Kidney capillary endothelial cell (primary cell): ENCODE measurements at places on chromosomes 12 and 14.

GRCh38 chr12:685388-685787 lies 22.1 kb upstream of the NINJ2 start:
- peak; percentile 12 for DNase-seq

DNA sequence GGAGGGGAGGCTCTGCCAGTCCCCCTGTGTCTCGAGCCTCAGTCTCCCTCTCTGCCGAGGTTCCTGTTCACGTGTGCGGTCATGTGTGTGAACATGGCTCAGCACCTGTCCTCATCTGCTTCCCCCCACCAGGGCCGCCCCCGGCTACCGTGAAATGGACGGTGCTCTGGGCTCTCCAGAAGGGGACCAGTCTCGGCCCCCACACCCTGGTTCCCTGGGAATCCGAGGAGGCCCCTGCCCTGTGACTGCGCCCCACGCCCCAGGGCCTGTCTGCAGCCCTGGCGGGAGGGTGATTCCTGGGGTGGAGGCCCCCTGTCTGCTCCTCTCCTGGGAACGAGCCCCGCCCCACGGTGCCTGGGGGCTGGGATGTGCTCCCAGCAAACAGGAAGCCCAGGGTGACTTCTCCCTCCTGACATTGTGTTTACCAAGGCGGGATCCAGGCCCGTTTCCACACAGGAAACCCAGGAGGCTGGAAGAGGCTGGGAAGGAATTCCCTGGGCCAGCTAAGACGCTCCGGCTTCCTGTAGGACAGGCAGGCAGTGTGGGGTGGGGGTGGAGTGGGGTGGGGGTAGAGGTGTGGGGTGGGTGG lies 46.6 kb downstream of the KIF26A start:
- DNase-seq, result peak; percentile 93

- DNase-seq, result no peak
Observed at GRCh38 chr14:90308561-90308960, 23.2 kb downstream of the NRDE2 start.

- DNase-seq, result no peak
Observed at GRCh38 chr14:81473456-81474147, 60.1 kb downstream of the SEL1L start.

DNA sequence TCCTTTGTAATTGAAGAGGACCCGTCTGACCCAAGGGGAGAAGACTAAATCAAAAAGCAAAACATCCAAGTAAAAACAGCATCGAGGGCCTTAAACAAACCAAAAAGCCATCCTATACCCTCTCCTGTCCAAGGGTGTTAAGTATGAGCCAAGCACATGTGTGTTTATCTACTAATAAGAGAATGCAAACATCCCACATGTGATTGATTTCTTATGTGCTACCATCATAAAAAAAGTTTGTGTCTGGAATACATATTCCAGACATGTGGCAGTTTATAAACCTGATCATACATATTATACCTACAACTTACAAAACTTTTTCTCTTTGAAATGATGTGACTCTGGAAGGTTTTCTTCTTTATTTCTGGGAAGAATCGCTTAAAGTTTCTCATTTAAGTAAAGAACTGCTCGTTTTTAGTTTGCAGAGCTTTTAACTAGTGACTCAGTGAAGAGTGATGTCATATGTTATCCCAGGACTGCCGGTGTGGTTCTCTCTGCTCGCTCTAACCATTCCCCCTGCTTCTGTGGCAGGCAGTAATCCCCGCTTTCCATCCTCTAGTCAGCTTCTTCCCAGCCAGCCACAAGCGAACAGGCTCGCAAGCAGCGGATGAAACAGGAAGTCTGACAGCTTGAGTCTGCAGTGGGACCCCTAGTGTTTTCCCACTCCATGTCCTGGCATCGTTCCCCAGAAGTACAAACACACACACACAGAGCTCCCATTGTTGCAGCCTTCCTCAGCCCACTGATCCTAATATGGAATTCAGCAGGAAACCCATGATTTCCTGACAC lies 431 bp upstream of the RHOJ start:
- peak; percentile 96 for DNase-seq

- DNase-seq, result no peak
Observed at GRCh38 chr14:101470266-101470665, 91.0 kb upstream of the DIO3 start.

DNA sequence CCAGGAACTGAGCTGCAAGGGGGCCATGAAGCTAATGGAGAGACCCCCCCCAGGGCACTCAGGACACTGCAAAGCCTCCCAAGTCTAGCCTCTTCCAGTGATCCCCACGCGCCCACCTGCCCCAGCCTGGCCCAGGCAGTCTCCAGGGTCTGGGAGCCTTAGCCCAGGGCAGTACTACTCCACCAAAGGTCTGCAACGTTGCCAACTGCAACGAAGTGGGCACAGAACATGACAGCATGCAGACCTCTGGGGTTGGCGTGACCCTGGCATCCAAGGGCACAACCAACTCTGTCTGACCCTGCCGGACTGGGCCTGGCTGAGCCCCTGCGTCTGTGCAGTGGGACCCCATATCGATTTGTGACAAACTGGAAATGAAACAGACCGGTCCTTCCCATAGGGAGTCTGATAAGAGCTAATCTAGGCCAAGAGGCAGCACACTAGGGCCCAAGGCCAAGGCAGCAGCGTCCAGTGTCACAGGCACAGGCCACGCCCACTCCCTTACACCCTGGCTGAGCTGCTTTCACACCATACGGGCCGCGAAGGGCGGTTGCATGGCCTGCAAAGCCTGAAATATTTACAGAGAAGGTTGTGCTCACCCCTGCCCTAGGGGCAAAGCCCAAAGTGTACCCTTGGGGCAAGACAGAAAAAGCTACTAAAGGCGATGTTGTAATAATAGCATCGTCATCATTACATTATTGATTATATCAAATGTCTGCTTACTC lies 76.7 kb downstream of the NCOR2 start:
- no peak for DNase-seq

- no peak for DNase-seq
Observed at GRCh38 chr12:28217805-28218204, 27.5 kb downstream of the CCDC91 start.

DNA sequence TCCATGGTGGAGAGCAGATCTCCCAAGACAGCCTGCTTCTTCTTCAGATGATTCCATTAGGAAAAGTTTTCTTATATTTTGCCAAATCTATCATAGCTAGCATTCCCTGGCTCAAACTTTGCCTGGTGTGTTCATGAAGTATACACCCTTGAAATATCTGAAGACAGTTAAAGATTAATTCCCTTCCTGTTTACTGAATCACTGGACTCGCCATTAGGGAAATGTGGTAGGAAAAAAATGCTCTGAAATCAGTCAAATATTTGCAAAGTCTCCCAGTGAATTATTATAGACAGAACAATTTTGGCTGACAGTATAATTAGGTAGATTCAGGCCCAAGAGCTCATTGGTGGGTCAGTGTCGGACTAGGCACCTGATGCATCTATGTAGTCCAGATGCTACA lies 86.5 kb downstream of the PDZRN4 start:
- no peak for DNase-seq

- DNase-seq, result peak; percentile 68
Observed at GRCh38 chr12:79886917-79887519, 47.9 kb downstream of the PPP1R12A start.

DNA sequence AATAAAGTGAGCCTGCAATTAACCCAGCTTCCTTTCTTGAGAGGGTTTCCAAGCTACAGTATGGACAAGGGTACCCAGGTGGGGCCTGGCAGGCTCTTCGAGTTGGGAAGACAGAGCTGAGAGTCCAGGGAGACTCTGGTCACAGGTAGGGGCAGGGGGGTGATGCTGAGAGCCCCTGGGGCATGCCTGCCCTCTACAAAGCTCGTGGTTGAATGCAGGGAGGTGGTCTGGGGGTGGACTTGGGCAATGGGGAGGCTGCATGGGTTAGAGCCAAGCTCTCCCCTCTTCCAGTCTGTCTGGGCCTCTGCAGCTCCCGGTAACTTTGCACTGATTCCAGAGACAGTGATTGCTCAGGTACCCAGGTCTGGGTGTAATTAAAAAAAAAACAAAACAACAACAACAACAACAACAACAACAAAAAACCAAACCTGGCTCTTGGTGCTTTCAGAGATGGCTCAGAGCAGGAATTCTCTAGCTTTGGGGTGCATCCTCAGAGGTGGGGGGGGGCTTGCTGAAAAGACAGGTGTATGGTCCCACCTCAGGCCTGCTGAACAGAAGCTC lies 30.8 kb upstream of the PPP2R5C start:
- DNase-seq, result no peak

DNA sequence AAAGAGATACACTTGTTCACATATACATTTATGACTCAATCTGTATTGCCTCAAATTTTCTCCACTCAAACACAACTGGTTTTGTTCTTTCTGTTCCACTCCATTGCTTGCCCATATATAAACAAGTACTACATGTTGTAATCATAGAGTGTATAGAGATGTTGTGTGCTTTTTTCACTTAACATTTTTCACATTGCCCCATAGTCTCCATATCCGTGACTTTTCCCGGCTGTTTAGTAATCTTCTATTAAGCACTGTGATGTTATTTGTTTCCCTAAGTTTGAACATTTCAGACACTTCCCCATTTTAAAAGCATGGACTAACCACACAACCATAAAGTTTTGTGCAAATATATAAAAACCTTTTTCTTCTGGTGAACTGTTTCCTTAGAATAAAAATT lies 45.5 kb upstream of the PTPRR start:
- no peak for DNase-seq

GRCh38 chr12:46959502-46959901 lies 119.9 kb upstream of the PCED1B start:
- peak; percentile 92 for DNase-seq

DNA sequence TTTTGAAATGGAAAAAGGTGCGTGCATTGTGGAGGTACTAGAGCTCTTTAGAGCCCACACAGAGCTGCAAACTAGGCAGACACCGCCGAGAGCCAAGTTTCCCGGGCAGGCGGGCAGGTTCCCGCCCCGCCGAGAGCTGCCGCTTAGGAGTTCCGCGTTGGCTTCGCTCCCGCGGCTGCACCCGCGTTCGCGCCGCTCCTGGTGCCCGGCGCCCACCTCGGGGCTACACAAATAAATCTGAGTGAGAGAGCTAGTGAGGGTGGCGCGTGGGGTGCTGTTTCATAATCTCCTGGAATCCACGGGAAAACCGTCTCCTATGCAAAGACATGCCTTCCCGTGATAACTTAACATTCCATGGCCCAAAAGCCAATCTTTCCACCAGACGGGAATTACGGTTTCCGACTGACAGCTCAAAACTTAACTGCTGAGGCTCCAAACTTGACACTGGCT lies 645 bp downstream of the KITLG start:
- DNase-seq, result no peak

DNA sequence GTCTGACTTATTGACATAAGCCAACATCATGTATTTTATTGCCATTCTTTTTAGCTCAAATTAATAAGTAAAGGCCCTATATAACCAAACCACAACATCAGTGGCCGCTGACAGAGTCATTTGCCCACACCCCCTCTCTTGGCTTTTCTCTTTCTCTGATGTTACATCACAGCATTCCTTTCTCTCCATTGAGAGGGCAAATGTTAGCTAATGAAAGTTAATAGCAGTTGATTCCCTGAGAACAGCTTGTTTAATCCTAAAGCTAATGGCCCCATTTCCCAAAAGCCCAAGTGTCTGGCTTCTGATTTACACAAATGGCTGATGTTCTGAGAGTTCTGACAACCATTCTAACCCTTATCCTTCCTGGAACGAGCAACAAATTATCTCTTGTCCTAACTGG lies 308.8 kb downstream of the SNAPC1 start:
- DNase-seq, result no peak

GRCh38 chr14:56044196-56044595 lies 74.0 kb upstream of the PELI2 start:
- no peak for DNase-seq
